ENCODE measurements at places on chromosomes 16 and 17.

GRCh38 chr16:63497408-63497807, 1461.2 kb upstream of the CDH8 start:
- no peak for DNase-seq

DNA sequence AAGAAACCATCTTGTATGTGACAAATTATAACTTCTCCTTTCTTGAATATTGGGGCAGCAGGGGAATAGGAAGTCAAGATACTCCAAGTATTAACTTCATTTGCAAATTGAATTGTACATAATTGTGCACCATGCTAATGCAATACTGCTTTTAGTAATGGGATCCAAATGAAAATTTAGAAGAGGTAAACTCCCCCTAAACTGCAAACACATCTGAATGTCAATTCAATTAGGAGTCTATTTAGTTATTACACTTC, 4.5 kb downstream of the STAT5B start:
- no peak for DNase-seq

GRCh38 chr17:22517716-22518115, 825.4 kb downstream of the KCNJ18 start:
- DNase-seq: no peak

DNA sequence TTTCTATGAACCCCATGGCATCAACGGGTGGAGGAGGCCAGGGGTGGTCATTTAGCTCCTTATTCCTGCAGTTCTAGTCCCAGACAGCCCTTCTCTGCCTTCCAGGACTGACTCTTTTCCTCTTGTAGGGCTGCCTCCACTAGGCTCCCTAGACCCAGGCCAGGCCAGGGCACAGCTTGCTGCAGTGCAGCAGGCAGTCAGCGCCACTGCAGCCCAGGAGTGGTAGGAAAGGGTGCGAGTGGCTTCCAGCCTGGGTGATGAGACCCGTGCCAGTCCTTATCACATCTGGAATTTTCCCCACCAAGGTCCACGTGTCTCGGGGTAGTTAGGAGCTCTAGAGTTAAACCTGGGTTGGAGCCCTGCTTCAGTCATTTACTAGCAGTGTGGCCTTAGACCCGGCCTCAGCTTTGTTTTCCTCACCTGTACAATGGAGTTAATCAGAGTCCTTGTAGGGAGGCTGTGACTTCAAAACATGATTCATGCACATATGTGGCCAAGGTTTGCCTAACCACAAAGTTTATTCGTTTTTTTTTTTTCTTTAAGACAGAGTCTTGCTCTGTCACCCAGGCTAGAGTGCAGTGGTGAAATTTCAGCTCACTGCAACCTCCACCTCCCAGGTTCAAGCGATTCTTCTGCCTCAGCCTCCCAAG, 4.7 kb downstream of the SLC5A11 start:
- no peak for DNase-seq

DNA sequence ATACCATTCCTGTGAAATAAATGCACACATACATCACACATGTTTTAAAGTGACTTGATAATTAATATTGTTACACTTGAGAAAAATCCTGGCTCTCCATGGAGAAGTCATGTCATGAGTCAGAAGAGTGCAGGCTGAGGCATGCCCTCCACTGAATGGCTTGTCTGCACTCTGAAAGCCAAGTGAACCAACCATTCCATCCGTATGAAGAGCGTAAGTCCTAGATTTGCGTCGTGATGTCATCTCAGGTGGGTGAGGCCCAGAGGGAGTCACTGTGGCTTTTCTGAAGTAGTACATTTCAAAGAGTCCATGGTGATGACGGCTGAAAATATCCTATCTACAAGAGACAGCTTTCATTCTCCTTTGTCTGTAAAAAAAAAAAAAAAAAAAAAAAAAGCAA, 83.5 kb upstream of the IRX5 start:
- no peak for DNase-seq

DNA sequence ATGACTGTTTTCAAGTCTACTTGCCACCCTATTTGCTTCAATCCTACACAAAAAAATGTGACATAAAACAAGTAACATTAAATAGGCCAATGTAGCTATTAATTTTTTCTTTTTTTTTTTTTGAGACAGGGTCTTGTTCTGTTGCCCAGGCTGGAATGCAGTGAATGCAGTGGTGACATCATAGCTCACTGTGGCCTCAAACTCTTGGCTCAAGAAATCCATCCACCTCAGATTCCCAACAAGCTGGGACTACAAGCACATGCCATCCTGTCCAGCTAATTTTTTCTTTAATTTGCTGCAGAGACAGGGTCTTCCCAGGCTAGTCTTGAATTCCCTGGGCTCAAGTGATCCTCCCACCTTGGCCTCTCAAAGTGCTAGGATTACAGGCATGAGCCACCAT, 29.4 kb downstream of the ANKFY1 start:
- DNase-seq: no peak

DNA sequence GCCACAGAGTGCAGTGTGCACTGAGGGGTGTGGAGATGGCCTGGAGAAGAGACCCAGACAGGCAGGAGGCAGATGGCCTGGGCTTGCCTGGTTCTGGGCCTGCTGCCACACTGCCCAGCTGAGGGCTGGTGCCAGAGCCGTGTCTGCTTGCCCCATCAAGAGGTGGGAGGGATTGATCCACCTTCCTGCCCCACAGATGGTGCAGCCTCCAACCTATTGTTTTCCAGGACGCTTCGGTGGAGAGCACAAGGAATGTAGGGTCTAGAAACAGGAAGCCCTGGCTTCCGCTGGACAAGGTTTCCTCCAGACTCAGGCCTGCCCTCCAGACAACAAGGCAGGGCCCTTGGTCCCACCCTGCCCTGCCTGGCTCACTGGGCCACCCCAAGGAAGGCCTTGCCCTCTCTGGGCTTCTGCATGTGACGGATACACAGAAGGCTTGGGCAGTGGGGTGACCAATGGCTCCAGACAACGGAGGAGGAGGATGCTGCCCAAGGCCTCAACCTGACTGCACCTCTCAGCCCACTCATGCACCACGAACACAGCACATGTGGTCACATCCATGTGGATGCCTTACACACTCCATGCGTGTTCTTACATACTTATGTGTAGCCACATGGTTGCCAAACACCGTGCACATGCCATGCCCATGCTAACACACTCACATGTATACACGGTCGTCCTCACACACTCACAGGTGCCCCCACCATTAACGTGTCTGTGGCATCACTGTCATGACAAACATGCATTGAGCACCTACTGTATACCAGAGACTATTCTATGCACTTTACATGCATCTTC, 6.5 kb upstream of the CDH5 start:
- no peak for DNase-seq

DNA sequence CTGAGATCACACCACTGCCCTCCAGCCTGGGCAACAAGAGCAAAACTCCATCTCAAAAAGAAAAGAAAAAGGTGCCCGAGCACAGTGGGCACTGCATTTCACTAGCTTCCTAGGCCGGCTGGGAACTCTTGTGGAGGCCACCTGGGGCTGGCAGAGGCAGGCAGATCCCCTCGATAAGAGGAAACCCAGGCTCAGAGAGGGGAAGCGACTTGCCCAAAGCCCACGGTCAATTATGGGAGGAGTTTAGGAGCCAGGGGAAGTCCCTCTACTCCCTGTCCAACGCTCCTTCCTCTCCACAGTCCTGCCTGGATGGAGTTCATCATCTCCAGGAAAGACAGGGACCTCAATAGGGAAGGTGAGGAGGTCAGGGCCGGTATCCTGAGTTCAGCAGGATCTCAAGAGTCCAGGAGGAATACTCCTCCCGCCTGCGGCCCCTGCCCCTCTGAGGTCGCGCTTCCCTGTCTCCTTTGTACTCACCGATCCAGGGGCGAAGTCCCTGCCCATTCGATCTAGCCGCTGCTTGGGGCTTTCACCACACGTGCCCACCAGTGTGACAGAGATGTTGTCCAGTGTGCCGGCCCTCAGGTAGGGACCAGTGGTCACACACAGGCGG, 841 bp downstream of the ALOXE3 start:
- no peak for DNase-seq

GRCh38 chr17:39667945-39668924, at the start of gene PNMT:
PNMT (plus strand) TSS chr17:39668453; CDS start chr17:39668476, 23 bp downstream.
- peak; percentile 17 for DNase-seq

- DNase-seq: no peak
Measured at GRCh38 chr16:56260378-56261160, 69.3 kb downstream of the GNAO1 start.

- no peak for DNase-seq
Measured at GRCh38 chr17:79980246-79981043, 55.2 kb downstream of the TBC1D16 start.

- no peak for DNase-seq
Measured at GRCh38 chr17:78019367-78019975, 61.0 kb downstream of the TNRC6C start.

DNA sequence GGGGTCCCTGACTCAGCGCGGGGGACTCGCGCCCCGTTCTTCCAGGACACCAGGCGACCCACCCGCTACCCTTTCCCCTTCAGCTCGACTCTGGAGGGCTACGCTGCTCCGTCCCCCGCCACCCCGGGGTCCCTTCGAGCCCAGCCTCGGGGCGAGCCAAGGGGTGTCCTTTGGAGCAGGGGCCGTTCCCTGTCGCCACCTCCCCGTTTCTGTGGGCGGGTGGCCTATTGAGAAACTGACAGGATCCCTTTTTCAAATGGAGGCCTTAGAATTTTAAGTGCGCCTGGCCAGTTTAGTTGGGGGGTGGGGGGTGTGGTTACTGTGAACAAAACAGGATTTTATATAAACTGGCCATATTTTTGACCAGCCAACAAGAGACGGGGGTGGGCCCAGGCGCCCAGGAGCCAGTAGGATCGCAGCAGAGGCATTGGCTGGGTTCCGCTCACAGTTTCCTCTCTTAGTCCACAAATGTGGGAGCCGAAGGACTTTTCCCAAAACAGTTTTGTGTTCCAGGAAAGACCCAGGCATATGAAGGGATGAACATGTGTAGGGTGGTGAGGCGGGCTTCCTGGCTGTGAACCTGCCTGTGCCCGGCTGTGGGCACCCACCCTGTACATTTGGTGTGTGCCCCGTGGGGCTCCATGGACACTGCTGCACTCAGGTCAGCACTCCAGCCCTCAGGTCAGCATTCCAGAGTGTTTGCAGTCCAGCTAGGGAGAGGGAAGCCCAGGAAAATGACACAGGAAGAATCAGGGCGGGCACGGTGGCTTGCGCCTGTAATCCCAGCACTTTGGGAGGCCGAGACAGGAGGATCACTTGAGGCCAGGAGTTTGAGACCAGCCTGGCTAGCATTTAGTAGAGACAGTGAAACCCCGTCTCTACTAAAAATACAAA, 722 bp upstream of the TIMP2 start:
- DNase-seq: no peak

GRCh38 chr17:35786941-35787432, 8.5 kb downstream of the MMP28 start:
- DNase-seq: no peak

GRCh38 chr16:79535130-79535529, 65.4 kb downstream of the MAF start:
- DNase-seq: no peak

GRCh38 chr16:29139261-29139802, 154.5 kb downstream of the LAT start:
- no peak for DNase-seq

GRCh38 chr16:49183911-49184310, 97.7 kb downstream of the CBLN1 start:
- DNase-seq: no peak

Data from NCI-H187 (cell line).